WTC11 (cell line): ENCODE measurements at places on chromosomes 3 and 15. TPM values are rescaled to one million over a fixed set of nuclear protein-coding genes. Genes with fewer than 3 reads are reported as not detected.

GRCh38 chr3:160200353-160200752, 24.9 kb upstream of the C3orf80 start:
- no peak for DNase-seq

DNA sequence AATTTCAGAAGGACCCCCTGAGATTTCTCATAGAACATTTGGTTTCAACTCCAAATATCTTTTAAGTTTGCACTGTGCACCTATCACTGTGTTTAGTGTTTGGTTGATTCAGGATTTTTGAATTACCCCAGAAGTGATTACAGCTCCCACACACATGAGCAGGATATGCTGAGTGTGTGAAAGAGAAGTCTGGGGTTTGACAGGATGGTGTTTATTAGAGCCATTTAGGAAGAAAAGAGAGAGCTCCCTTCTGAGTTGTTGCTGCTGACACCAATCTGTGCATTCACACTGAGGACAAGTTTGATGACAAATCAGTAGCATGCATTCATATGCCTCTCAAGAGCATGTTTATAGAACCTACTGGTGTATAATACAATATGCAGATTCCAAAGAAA, 118.1 kb downstream of the RPL22L1 start:
- DNase-seq: no peak

The XCR1 gene
- total RNA-seq: 0.02 to 0.25 TPM in 2 of 3 replicates, not detected in the other

The VIPR1 gene
- total RNA-seq: 7.1 to 9.4 TPM (median 7.2 TPM) in 3 replicates

The NR1I2 gene
- 1.7 to 2.8 TPM (median 2.7 TPM) in 3 replicates for total RNA-seq

- DNase-seq: peak; percentile 53
These were observed 32.3 kb downstream of the EXOG start for GRCh38 chr3:38528457-38528856.

- no peak for DNase-seq
These were observed 49.0 kb downstream of the DZIP1L start for GRCh38 chr3:138066383-138066782.

The MAPKBP1 gene
- 11.0 to 14.5 TPM (median 12.9 TPM) in 3 replicates for total RNA-seq

DNA sequence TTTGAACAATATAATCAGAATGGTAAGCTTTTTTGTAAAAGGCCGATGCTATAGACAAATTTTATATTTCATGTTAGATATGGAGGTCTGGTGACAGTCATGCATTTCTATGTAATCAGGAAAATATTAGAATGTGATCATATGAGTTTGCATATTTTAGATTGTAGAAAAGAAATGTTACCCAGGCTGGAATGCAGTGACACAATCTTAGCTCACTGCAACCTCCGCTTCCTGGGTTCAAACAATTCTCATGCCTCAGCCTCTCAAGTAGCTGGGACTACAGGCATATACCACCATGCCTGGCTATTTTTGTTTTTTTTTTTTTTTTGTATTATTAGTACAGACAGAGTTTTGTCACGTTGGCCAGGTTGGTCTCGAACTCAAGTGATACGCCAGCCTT, 152.0 kb downstream of the LMLN start:
- no peak for DNase-seq

- peak; percentile 35 for DNase-seq
These were observed 1092.3 kb downstream of the TUSC7 start for GRCh38 chr3:117801912-117802239.

DNA sequence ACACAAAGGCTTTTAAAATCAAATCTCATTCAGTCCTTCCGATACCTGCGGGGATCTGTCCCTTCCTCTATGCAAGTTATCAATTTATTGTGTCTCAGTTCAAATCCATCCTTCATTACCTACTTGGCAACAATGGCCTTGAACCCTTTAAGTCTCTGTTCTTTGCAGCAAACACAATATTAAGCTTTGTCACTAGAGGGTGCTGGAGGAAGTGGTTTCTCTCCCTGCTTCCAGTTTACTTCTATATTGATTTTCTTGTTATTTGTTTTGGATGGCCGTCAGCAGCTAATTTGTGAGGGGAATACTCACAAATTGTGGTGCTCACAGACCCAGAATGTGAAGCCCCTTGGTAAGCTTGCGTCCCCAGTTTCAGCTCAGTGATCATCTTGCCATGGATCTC, 278.3 kb downstream of the FGF12 start:
- no peak for DNase-seq

The STRC gene
- 1.1 to 1.7 TPM (median 1.1 TPM) in 3 replicates for total RNA-seq

The CHRNA7 gene
- 5.6 to 7.8 TPM (median 7.3 TPM) in 3 replicates for total RNA-seq

DNA sequence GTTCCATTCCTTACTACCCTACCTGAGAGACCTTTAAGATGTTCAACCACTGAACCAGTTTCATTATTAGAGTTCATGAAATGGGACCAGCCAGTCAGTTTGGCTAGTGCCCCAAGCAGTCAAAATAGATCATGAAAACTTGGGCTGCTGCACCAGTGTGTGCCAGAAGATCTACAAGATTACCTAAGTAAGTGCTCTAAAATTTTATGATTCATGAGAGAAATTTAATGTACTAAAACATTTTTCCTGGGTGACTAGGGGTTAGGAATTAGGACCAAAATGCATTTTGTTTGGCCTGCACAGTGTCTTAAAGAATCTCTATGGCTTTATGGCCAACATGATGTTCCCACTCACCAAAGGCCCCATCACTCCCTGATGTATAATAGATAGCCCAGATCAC, 214.7 kb downstream of the ATP8B4 start:
- DNase-seq: no peak

GRCh38 chr15:101497484-101498034, 8.1 kb upstream of the PCSK6 start:
- no peak for DNase-seq

The FSIP1 gene
- total RNA-seq: 0.55 to 0.61 TPM (median 0.60 TPM) in 3 replicates

The LRTM1 gene
- total RNA-seq: not detected in 3 replicates

The SLC22A14 gene
- 0.09 TPM in 1 of 3 replicates, not detected in the others for total RNA-seq

The SRGAP3 gene
- 11.8 to 17.9 TPM (median 12.1 TPM) in 3 replicates for total RNA-seq

The C3orf22 gene
- not detected in 3 replicates for total RNA-seq

The HYAL2 gene
- 58.0 to 65.6 TPM (median 62.9 TPM) in 3 replicates for total RNA-seq

The SQOR gene
- total RNA-seq: 0.44 to 0.72 TPM (median 0.69 TPM) in 3 replicates

DNA sequence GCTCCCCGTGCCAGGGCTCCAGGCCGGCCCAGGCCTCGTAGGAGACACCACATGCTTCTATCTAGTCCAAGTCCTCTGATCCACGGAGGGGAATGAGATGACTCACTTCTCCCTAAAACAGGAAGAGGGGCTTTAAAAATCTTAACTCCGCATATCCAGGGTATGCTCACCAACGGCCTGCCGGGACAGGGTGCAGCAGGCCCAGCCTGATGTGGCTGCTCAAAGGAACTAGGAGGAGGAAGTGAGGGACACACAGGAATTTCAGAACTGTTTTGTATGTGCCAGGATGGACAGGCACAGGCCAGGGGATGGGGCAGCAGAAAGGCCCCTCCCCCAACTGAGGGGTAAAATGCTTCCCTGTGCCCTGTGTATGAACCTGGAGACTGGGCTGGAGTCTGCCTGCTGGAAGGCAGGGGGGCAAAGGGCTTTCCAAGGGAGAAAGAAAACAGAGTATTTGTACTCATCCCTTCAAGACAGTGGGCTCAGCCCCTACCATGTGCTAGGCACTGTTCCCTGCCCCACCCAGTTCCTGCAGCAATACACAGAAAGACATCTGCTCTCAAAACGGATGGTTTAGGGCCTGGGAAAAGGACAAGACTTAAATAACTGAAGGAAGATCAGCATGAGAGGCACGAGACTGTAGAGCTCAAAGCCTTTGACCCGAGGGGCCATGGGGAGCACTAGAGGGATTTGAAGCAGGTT, 22.1 kb downstream of the CHDH start:
- DNase-seq: no peak

- DNase-seq: no peak
These were observed 125.4 kb upstream of the RAD18 start for GRCh38 chr3:9088441-9089353.

GRCh38 chr3:178588628-178589027, 52.4 kb downstream of the KCNMB2 start:
- DNase-seq: no peak

- no peak for DNase-seq
These were observed 28.1 kb downstream of the ZNF589 start for GRCh38 chr3:48268936-48269561.

GRCh38 chr15:34984889-34985630, 3.0 kb downstream of the ZNF770 start:
- DNase-seq: no peak

DNA sequence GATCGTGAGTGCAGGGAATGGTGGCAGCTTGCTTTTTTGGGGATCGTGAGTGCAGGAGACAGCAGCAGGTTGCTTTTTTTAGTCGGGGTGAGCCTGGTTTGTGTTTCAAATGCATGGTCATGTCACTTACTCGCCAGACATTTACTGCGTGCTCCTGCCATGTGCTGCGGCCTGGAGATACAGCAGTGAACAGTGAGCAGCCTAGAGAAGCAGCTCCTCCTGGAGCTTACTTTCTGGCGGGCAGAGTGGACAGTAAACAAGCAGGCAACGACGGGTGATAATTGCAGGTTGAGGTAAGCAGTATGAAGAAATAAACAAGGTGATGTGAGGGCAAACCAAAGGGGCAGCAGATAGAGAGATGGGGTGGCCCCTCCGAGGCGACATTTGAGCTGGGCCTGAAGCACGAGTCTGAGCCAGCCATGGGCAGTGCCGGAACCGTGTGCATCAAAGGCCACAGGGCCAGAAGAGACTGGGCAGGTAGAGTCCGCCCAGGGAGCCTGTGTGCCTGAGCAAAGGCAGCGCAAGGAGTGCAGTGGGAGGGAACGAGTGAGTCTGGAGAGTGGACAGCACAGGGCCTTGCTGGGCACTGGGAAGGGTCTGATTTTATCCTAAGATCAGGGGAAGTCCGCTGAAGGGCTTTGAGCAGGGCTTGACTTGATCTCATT, 57.3 kb upstream of the RASA2 start:
- DNase-seq: no peak

DNA sequence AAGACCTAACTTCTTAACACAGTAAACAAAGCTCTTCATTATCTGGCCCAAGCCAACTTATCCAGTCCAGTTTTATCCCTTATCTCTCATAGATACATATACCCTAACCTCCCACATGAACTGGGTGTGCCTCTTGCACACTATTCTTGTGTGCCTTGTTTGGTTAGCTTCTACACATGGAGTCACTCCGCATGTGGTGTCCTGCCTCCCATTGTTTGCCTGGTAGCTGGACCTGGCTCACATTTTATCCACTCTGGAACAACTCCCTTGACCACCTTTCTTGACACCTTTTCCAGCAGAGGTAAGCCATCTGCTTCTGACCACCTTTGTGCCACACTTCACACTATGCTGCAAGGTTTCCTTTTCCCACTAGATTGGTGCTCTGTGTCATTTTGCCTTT, 15.2 kb downstream of the TIPARP start:
- DNase-seq: no peak

- no peak for DNase-seq
These were observed 109.1 kb upstream of the DLG1 start for GRCh38 chr3:197407526-197407925.

DNA sequence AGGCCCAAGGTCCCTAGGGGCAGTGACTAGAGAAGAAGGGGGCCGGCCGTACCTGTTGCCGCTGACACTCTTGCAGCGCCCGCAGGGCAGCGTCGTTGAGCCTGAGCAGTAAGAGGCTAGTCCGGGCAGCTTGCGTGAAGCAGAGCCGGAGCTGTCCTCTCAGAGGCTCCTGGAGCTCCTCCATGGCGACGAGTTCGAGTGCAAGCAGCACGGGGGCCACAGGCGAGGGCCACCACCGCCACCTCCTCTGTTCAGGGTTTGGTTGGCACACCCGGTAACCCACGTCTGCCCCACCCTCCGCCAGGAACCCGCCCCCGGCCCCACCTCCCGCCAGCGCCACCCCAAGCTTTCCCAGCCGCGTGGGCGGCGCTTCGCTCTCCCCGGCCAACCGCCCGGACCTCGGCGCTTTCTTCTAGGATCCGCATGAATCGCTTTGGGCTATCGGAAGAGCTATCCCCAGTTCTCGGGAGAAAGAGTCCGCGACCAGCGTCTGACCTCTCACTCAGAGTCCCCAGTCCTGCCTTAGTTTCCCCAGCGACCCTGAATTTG, at the start of gene ELL3:
ELL3 (minus strand) TSS at position 249 of the 549 bp plus-strand sequence; CDS start at position 184, 65 bp downstream.
- peak; percentile 68 for DNase-seq

DNA sequence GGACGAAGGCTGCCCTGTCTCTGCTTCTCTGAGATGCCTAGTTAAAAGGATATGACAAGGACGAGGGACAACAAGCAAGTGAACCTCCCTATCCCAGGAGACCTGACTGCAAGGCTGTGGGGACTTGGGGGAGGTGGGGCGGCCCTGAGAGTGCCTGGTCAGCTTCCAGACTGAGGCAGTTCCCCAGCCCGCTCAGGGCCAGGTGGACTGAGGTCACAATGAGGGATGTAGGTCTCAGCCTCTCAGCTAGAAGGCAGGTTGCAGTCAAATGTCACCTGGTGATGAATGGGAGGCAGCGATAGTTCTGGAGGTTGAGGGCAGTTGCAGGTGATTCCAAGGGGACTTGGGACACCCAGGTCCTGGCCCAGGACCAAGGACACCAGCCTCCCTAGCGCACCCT, 30.6 kb downstream of the TKT start:
- no peak for DNase-seq

DNA sequence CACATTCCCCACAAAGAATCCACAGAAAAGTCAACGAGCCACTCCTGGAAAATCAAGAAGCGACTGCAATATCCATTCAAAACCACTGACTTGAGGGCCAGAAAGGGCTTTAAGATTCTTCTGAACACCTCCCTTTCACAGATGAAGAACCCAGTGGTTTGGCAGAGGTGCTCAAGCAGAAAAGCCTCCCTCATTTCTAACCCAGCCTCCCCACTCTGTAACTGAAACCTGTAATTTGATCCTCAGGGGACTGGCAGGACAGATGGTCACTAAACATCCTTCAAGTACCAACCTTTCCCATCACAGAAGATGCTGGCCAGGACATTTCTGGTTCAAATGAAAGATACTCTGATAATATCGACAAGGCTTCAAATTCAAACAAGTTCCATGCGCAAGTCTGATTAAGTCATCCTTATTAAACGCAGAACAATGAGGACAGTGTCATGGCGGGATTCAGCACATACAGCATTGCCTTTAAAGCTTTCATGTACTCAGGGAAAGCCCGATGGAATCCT, 5.5 kb downstream of the SEMA5B start:
- DNase-seq: no peak

GRCh38 chr3:125154800-125155269, 57.7 kb downstream of the SLC12A8 start:
- DNase-seq: no peak

DNA sequence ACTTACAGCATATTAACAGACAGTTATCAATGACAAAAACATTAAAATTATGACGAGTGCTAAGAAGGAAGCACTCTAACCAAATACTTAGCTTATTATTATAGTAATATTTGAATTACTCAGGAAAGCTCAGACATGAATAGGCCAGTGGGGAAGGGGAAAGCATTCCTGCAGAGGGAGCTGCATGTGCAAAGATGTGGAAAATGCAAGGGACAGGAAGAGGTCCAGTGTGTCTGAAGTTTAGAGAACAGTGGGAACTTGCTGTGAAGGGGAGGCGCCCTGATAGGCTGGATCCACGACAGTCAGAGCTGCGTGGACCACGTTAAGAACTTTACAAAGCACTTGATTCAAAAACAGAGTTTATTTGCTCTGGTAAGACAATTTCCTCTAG, 1.2 kb upstream of the SPICE1 start:
- no peak for DNase-seq

The GTF2A2 gene
- 120 to 130 TPM (median 129 TPM) in 3 replicates for total RNA-seq
